ENCODE measurements at places on chromosomes 7 and 10. TPM values are rescaled to one million over a fixed set of nuclear protein-coding genes. Genes with fewer than 3 reads are reported as not detected.

GRCh38 chr7:19404912-19405329 lies 259.7 kb upstream of the FERD3L start:
- H3K36me3 ChIP-seq: no peaks in the 10 kb centered on the region
- no peak for DNase-seq
- no peak overlapping the region for H3K27ac ChIP-seq
- H3K4me1 ChIP-seq: no peaks in the 10 kb centered on the region

GRCh38 chr7:108147031-108147563 lies 16.9 kb upstream of the LAMB4 start:
- H3K4me3 ChIP-seq: no peak overlapping the region
- no peaks in the 10 kb centered on the region for H3K4me1 ChIP-seq
- no peak for DNase-seq
- H3K36me3 ChIP-seq: no peaks in the 10 kb centered on the region
- H3K27ac ChIP-seq: no peak overlapping the region

- H3K36me3 ChIP-seq: no peaks in the 10 kb centered on the region
- DNase-seq: no peak
- H3K27ac ChIP-seq: no peak overlapping the region
- H3K4me1 ChIP-seq: no peaks in the 10 kb centered on the region
- H3K4me3 ChIP-seq: no peak overlapping the region
Observed at GRCh38 chr7:135091717-135092116, 56.2 kb upstream of the TMEM140 start.

GRCh38 chr7:151448261-151449252 lies 8.6 kb upstream of the CRYGN start:
- no peaks in the 10 kb centered on the region for H3K36me3 ChIP-seq
- H3K27me3 ChIP-seq: no peaks in the 10 kb centered on the region
- peak; percentile 54 for DNase-seq
- H3K4me3 ChIP-seq: peak overlapping the region; percentile 71
- no peak overlapping the region for H3K27ac ChIP-seq

GRCh38 chr10:117830787-117831212 lies 215.9 kb downstream of the RAB11FIP2 start:
- peak overlapping the region; percentile 10 for H3K4me3 ChIP-seq
- peak; percentile 17 for DNase-seq
- no peaks in the 10 kb centered on the region for H3K27me3 ChIP-seq

DNA sequence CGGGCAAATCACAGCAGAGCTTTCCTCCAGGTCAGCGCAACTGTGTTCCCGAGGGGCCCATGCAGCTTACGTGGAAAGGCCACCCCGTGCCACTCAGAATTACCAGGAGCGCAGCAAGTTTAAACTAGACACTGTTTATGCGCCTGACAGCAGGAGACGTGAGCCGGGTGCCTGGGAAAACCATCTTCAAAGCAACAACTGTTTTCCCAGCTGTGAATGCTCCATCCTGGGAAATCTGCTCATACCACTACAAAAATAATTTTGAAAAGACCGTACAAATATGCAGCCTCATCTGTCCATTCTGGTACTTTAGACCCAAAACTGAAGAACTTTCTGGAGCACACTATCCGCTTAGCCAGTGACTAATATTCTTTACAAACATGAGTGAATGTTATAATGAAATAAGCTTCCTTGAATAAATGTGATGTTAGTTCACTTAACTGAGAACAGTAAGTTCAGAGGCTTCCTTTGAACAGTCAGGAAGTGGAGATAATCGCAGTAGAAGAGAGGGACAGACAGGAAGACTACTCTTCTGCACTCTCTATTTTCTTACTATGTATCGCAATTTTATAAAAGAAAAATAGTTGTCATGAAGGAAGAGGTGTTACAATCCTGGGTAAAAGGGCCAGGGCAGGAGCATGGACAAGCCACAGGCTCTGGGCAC lies 16.7 kb downstream of the GPER1 start:
- no peaks in the 10 kb centered on the region for H3K27me3 ChIP-seq
- DNase-seq: no peak
- H3K27ac ChIP-seq: no peak overlapping the region

DNA sequence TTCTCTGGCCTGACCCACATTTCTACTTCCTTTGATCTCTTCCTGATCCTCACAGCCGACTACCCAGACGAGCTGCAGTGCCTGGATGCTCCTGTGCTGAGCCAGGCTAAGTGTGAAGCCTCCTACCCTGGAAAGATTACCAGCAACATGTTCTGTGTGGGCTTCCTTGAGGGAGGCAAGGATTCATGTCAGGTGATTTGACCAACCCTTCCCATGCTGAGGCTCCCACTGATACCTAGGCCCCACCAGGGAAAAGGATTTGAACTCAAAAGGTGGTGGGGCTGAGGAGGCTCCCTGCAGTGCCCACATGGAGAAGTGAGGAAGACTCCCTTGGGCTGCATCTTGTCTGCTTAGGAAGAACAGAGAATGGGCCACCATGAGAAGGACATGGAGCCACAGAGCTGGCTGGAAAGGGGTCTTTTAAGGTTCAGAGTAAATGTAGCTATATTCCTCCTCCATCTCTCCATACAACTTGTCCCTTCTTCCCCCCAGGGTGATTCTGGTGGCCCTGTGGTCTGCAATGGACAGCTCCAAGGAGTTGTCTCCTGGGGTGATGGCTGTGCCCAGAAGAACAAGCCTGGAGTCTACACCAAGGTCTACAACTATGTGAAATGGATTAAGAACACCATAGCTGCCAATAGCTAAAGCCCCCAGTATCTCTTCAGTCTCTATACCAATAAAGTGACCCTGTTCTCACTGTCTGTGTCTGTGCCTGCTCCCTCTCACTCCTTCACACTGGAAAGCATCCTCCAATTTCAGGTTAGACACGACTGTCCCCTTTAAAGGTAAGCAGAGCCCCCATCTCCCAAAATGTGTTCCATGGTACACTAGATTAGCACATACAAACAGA lies 3.3 kb downstream of the PRSS1 start:
- no peak for DNase-seq
- H3K4me3 ChIP-seq: no peak overlapping the region

GRCh38 chr10:75858339-75858738 lies 426.9 kb downstream of the LRMDA start:
- DNase-seq: no peak
- no peak overlapping the region for H3K4me3 ChIP-seq
- no peak overlapping the region for H3K27ac ChIP-seq
- no peaks in the 10 kb centered on the region for H3K4me1 ChIP-seq
- no peaks in the 10 kb centered on the region for H3K27me3 ChIP-seq

- no peaks in the 10 kb centered on the region for H3K36me3 ChIP-seq
- H3K4me3 ChIP-seq: no peak overlapping the region
- no peak for DNase-seq
Observed at GRCh38 chr7:136136906-136137454, 159.8 kb upstream of the MTPN start.

DNA sequence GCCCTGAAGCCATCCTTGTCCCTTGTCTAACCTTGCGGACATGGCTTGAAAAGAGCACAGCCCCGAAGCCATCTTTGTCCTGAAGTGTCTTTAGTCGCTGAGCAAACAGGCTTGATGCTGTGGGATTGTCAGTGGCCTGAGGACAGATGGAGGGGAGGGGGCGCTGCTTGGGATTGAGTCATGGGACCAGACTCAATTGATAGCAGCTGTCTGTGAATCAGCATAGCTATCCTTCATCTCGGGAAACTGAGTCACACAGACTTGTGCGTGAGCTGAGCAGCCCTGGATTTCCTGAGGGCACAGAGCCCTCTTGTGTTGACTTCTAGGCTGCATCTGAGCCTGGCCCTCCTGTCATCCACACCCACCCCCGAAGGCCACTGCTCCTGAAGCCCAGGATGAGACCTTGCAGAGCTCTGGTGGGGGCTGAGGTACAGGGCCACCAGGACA lies 14.4 kb downstream of the MYO1G start:
- no peak overlapping the region for H3K4me3 ChIP-seq
- H3K4me1 ChIP-seq: no peaks in the 10 kb centered on the region
- H3K27ac ChIP-seq: no peak overlapping the region
- no peak for DNase-seq

Gene ANKRD7
- not detected for total RNA-seq

Gene PKD2L1
- total RNA-seq: not detected

Gene GLCCI1
- total RNA-seq: 51.5 TPM

Gene EMX2
- not detected for total RNA-seq

Gene PTN
- total RNA-seq: 0.16 TPM

Gene AGBL3
- total RNA-seq: 6.7 TPM

Gene TAS2R5
- total RNA-seq: 3.4 TPM

Gene GAD2
- total RNA-seq: not detected

All from T-cell (primary cell).